ENCODE measurements at places on chromosomes 5 and 9.
A peak's percentile ranks its signal among the peaks of the same experiment; 100 is the strongest.

- DNase-seq, result no peak
Observed at GRCh38 chr9:82616545-82616944, 446.4 kb downstream of the RASEF start.

DNA sequence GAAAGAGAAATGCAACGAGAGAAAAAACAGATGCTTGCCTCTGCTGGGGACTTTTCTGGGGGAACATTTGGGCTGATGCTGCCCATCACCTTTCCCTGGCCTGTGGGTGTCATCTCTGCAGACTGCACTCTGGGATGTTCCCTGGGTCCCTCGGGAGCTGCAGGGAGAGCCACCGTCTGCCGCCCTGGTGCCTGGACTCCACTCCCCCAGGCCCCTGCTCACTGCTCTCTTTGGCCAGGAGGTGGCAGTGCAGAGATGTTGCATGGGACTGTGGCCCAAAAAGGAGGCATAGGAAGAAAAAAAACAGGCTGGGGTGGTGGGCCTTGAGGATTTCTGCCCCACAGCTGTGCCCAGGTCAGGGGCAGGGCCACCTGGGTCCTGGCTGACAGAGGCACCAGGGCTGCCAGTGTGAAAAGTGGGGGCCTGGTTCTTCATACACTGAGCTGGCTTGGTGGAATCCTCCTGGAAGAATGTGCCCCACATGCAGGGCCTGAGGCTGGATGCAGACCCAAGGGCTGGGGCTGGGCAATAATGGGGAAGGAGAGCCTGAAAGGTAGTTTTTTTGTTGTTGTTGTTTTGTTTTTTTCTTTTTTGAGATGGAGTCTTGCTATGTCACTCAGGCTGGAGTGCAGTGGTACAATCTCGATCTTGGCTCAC is 353.6 kb downstream of the SLIT3 start:
- DNase-seq, result peak; percentile 6

DNA sequence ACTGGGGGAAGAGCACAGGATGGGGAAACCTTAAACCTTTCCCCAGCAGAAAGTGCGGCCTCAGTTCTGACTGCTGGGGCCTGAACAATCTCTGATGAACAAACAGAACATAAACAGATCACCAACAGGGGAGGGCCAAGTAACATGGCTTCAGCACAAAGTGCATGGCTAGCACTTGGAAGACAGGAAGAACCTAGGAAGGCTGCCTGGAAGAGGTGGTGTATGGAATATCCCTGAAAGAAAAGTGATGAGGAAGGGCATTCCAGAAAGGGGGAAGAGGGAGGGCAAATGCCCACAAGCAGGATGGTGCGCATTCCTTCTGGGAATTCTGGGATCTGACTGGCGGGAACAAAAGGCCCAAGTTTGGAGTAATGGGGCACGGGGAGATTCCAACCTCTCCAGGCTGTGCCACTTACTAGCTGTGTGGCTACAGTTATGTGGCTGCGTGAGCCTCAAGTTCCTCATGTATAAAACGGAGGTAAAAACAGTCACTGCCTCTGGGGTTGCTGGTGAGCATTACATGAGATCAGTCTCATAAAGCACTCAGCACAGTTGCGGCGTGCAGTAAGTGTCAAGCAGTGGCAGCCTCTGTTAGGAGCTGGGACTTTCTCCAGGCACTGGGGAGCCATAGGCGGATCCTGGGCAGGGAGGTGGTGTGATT is 1.6 kb downstream of the PDGFRB start:
- no peak for DNase-seq

DNA sequence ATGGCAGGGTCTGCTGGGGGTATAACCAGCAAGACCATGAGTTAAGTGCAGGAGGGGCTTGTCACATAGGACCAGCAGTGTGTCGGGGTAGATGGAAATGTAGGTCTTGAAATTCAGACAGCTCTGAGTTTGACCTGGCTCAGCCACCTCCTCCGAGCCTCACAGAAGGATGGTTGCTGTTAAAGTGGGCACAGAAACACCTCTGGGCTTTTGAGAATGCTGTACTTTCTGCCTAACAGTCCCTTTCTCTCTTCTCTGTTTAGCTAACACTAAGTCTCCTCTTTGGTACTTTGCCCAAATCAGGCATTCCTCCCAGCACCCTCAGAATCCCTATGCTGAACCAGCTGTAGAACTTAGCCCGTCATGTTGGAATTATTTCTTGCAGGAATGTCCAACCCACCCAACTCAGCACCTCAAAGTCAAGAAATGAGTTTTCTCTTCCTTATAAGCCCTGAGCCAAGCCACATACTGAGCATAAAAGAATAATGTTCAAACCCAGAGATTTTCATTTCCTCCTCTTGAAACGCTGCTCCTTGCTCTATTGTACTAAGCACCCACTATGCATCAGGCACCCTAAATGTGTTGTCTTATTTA is 41.7 kb upstream of the MATR3 start:
- DNase-seq, result no peak

DNA sequence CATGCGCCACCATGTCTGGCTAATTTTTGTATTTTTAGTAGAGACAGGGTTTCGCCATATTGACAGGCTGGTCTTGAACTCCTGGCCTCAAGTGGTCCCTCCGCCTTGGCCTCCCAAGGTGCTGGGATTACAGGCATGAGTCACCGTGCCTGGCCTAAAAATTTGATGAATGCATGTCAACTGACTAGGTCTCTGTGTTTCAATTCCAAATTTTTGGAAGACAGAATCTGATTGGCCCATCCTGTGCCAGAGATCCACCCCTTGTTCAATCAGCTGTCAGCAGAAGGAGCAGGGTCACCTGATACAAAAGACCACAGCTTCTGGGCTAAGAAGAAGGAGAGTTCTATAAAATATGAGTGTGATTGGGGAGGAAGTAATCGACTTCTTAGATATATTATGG is 43.5 kb upstream of the COL15A1 start:
- DNase-seq, result no peak

DNA sequence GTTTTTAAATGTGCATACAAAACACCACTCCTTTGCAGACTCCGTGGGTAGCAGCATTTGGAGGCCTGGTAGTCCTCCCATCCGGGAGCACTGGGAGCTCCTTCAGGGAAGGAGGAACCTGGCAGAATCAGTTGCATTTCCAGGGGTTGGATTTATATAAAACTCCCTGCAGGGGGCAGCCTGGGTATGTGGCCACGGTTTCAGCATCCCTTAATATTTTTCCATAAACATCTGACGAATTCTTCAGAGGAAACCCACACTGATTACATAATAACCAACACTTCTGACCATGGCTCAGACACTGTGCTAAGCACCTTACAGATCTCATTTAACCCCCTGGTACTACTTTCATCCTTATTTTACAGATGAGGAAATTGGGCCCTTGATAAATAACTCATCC is 6.1 kb upstream of the AFAP1L1 start:
- DNase-seq, result peak; percentile 22

- DNase-seq, result no peak
Observed at GRCh38 chr5:162091336-162091735, 23.8 kb downstream of the GABRG2 start.

- no peak for DNase-seq
Observed at GRCh38 chr9:84861455-84861854, 191.9 kb downstream of the NTRK2 start.

- no peak for DNase-seq
Observed at GRCh38 chr5:170104299-170104698, 1.4 kb upstream of the FOXI1 start.

- no peak for DNase-seq
Observed at GRCh38 chr5:111774525-111774924, 17.5 kb upstream of the NREP start.

- no peak for DNase-seq
Observed at GRCh38 chr9:1018121-1018520, 32.0 kb upstream of the DMRT2 start.

DNA sequence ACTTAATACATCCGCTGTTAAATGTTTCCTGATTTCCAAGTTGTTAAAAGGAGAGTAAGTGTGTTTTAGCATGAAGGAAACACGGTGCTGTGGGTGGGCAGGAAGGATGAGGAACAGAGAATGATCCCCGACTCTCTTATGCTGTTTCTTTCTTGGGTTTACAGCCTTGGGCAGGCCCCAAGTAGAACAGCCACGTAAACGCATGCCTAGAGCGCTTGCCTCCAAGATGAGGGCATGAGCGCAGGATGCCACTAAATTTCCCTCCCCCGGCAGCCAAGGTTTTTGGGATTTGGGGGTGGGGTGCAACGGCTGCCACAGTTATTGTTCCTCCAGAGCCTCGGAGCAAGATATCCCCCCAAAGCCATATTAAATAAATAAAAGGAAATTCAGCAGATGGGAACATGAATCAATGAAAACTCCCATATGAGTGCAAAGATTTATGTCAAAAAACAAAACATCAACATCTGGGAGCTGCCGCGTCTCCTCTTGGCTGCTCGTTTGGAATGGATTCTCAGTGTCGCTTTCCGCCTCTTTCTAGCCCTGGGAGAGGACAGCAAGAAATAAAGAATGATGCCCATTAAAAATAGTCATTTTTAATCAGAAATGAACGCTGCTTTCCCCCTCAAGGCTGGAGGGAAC is 10.0 kb upstream of the DELE1 start:
- DNase-seq, result no peak

DNA sequence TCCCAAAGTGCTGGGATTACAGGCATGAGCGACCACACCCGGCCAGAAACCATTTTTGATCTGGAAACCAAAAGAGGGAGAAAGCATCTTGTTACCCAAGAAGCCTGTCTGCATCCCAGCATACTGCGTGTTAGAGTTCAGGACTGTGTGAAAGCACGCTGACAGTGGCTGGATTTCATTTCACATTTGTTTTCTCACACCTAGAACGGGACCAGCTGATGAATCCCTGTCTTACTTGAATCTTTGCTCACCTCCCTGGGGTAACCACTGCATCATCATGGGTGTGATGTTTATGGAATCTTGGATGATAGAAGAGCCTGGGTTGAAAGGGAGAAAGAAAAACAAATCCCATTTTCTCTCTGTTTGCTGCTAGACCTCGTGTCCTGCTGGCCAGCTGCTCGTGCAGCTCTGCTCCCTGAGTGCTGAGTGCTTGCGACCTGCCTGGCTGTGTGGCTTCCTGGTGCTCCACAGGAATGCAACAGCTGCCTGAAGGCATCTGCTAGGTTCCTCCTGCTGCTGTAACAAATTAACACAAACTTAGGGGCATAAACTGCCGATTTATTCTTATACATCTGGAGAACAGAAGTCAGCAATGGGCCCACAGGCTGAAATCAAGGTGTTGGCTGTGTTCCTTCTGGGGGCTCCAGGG is 378.3 kb upstream of the DAP start:
- no peak for DNase-seq

DNA sequence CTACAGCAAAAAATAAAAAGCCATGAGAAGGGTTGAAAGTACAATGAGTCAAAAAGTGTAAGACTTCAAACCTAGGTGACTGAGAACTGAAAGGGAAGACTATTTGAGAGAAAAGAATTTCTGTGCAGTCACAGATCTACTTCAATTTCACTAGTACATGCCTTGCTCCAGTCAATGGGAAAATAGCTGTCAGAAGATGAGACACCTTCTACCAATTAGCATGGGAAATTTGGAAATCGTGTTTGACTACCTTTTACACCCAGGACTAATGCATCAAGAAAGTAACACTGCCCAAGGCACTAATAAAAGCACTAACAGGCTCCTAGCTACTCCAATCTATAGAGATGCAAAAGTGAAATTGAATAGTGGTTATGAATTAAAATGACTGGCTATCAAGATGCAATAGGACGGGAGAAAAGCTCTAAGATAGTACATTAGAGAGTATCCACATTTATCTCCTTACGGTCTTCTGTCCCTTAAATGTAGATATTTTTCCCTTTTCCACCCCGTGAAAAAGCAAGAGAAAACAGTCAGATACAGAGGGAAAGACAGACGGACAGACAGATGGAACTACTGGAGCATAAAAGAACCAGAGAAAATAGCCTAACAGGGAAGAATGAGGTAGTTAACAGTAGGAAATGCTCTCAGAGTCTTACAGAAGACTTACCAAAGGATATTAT is 15.2 kb downstream of the ERP44 start:
- DNase-seq, result no peak

- no peak for DNase-seq
Observed at GRCh38 chr5:78627766-78628165, 20.8 kb downstream of the LHFPL2 start.

- no peak for DNase-seq
Observed at GRCh38 chr5:107501965-107502675, 168.6 kb downstream of the EFNA5 start.
